ENCODE measurements at places on chromosomes 16 and 17. TPM values are rescaled to one million over a fixed set of nuclear protein-coding genes. Genes with fewer than 3 reads are reported as not detected.

Gene BLTP2
- total RNA-seq = 164 TPM

Gene C17orf50
- total RNA-seq = not detected

Gene WNT9B
- total RNA-seq = not detected

Gene SLC16A6
- total RNA-seq = 0.26 TPM

Gene SLFN11
- total RNA-seq = 3.8 TPM

Gene SLC25A11
- total RNA-seq = 51.6 TPM

Gene GP2
- total RNA-seq = not detected

Gene DHRS7C
- total RNA-seq = not detected

Gene MT1H
- not detected for total RNA-seq

Gene HSPB9
- total RNA-seq = not detected

Gene FOXJ1
- not detected for total RNA-seq

Gene SPATA20
- 18.6 TPM for total RNA-seq

Gene MYO15B
- total RNA-seq = 3.6 TPM

Gene FA2H
- 3.2 TPM for total RNA-seq

Gene FAM83G
- total RNA-seq = 35.5 TPM

Gene P2RX5
- 0.53 TPM for total RNA-seq

Gene CAMKK1
- total RNA-seq = 2.7 TPM

Gene ATP2A1
- total RNA-seq = 0.13 TPM

Gene SDR42E1
- total RNA-seq = 29.1 TPM
